ENCODE measurements at places on chromosomes 7 and 10.
A peak's percentile ranks its signal among the peaks of the same experiment; 100 is the strongest.

GRCh38 chr10:78924319-78925003 lies 144.3 kb upstream of the ZMIZ1 start:
- no peak for DNase-seq

DNA sequence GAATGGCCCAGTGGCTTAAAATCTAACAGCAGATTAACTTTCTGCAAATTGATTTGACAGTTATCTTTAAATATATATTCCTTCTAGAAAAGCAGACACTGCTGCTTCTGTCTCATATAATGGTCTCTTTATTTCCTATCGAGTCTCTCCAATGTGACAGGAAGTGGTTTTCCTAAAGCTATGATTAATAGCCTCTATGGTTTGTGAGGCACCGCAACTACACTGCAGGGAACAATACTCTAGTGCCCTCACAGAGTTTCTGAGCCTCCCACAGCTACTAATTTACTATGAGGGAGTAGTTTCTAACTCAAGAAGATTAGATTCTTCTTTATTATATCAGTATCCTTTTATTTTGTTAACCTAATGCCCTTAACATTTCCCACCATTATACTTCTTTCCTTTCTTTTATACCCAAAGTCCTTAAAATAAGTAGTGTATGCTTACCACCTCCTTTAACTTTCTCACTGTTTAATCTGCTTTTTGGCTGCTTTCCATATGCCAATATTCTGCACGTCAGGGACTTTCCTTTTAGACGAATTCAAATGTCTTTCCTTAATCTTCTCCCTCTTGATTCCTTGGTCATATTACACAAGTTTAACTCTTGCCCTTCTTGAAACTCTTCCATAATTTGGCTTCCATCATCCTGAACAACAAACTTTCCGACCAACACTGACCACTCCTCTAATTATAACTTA lies 23.8 kb upstream of the AHR start:
- no peak for DNase-seq

DNA sequence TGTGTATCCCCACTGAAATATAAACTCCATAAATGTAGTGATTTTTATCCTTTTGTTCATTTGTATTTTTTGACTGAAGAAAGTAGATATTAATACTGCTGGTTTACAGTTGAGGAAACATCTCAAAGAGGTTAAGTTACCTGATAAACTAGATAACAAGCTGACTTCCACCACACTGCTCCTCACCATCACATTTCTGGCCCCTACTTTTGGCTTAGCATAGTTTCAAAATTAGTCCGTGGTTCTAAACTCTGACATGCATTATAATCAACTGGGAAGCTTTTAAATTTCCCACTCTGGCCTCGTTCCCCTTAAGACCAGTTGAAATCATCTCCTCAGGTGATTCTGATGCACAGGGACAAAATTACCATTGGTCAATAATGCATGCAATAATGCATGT lies 43.5 kb downstream of the ANKIB1 start:
- no peak for DNase-seq

DNA sequence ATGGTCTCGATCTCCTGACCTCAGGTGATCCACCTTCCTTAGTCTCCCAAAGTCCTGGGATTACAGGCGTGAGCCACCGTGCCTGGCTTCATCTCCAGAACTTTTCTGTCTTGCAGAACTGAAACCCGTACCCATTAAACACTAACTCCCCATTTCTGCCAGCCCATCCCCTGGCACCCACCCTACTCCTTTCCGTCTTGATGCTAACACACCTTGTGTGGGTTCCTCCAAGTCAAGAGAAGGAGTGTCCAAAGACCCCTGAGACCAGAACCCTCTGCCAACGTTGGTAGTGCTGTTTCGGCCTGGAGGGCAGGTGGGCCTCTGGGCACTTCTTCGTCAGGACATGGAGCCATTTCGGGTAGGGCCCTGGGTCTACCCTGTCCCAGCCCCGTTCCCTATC lies 83.6 kb downstream of the MGMT start:
- no peak for DNase-seq

GRCh38 chr10:127649642-127650041 lies 87.3 kb upstream of the FOXI2 start:
- DNase-seq: no peak

GRCh38 chr7:82961240-82961639 lies 201.4 kb downstream of the PCLO start:
- DNase-seq: no peak

- DNase-seq: no peak
Observed at GRCh38 chr10:15735763-15736162, 16.0 kb upstream of the ITGA8 start.

DNA sequence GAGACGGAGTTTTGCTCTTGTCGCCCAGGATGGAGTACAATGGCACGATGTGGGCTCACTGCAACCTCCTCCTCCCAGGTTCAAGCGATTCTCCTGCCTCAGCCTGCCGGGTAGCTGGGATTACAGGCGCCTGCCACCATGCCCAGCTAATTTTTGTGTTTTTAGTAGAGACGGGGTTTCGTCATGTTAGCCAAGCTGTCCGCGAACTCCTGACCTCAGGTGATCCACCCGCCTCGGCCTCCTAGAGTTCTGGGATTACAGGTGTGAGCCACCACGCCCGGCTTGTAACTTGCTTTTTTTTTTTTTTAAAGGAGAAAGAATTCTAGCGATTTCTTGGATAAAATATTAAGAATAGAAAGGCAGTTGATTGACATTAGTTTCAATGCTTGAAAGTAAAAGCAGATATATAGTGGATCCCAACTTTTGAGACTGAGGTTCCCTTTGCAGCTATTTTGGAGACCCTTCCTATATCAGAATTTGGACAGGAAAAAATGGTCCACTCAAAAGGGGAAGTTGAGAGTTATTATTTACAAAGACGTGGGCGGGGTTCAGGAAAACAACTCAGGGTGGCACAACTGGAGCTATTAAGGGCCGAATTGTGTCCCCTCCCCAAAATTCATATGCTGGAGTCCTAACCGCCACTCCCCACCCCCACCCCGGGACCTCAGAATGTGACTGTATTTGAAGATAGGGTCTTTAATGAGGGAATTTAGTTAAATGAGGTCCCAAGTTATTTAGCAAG lies 1.3 kb upstream of the ERCC6 start:
- DNase-seq: no peak

GRCh38 chr7:55470261-55470660 lies 102.0 kb downstream of the VOPP1 start:
- DNase-seq: no peak

GRCh38 chr7:1919539-1920265 lies 249.6 kb downstream of the ELFN1 start:
- DNase-seq: no peak

DNA sequence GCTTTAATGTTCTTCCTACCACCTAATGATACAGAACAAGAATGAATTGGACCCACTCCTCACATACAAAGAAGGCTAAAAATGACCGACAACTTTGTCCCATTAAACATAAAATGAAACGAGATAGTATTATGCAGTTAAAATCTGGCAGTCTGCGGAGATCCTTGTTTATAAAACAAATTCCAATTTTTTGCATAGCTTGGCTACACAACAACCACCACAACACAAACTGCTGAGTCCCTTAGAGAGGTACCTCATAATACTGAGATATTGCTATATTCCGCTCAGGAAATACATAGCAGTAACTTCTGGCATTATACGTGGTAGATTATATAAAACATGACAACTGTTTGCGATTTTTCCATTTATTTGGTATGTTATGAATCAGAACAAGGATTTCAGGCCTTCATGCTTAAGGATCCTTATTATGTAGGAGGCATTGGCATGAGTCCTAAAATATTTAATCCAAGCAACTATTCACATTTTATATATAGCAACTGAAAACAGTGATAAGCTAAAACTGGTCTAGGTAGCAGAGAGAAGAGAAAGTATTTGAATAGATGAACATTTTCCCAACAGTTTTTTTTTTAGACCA lies 96.0 kb downstream of the ANK3 start:
- DNase-seq: no peak

GRCh38 chr7:34165927-34166550 lies 260.7 kb downstream of the BMPER start:
- no peak for DNase-seq

- DNase-seq: no peak
Observed at GRCh38 chr7:90607196-90607595, 11.1 kb downstream of the CDK14 start.

- no peak for DNase-seq
Observed at GRCh38 chr7:44121761-44122420, 1.5 kb downstream of the POLD2 start.

DNA sequence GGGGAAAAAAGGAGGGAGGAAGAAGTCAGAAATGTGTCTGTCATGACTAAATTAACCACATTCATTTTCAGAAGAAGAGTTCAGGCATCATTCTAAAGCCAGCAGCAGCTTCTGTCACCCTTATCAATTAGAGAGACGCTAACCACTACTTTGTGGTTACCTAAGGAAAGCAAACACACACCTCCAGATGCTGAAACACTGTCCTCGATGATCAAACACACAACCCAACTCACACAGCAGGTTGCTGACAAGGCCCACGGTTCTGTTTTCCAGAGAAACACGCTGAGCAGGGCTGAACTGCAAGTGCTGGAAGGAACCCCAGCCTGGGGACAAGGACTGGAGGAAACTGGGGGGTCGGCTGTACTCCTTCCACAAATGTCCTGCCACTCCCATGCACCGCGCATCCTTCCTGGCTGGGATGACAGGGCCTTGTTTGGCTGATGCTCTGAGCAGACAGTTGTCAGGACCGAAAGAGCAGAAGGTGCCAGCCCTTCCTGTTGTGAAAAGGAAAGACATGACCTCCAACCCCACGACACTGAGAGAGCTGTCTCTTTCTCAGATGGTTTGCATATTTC lies 36.6 kb downstream of the PRKCQ start:
- no peak for DNase-seq

- no peak for DNase-seq
Observed at GRCh38 chr7:157990226-157990880, 597.3 kb downstream of the PTPRN2 start.

- DNase-seq: peak; percentile 93
Observed at GRCh38 chr10:110336111-110336721, 31.5 kb upstream of the SMNDC1 start.

DNA sequence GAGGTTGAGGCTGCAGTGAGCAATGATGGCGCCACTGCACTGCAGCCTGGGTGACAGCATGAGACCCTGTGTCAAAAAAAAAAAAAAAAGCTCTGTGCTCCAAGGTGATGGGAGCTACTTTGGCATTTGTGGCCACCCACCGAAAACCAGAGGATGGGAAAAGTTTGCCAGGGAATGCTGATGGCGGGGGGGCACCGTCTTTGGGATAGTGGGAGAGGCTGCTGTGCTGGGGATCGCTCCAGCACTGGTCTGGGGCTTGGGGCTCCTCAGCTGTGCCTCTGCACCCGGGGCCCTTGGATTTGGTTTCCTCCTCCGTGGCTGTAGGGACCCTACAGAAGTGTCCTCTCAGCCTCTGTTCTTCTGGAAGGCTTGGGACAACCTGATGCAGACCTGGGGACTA lies 11.7 kb upstream of the RAMP3 start:
- DNase-seq: no peak

GRCh38 chr10:104807581-104808310 lies 166.7 kb downstream of the SORCS3 start:
- DNase-seq: no peak

DNA sequence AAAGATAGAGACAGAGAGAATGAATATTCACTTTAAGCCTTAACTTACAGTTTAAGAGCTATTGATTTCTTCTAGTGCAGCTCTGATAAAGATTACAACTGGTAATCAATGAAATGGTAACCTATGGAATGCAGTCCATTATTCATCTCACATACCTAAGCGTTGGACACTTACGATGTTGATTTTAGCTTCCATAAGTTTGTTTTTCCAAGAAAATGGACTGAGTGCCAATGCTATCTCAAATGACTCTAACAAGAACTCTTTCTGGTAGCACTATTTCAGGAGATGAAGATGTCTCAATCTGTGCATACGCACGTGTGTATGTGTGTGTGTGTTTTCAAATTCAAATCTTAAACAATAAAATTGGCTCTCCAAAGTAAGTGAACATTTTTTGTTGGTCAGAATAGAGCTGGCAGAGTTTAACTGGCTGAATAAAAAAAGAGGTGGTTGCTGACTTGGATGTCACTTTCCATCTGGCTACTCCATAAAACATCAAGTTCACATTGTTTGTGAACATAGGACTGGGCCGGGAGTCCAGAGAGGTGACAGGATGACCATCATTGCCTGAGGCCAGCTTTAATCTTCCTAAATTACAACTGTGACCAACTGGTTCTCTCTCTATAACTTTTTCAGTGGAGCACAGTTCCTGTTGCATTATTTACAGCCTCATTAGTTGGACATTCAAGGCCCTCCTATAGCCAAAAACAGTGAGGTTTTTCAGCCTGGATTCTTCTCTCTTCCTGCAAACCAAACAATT lies 106.9 kb upstream of the CSTF2T start:
- DNase-seq: no peak

DNA sequence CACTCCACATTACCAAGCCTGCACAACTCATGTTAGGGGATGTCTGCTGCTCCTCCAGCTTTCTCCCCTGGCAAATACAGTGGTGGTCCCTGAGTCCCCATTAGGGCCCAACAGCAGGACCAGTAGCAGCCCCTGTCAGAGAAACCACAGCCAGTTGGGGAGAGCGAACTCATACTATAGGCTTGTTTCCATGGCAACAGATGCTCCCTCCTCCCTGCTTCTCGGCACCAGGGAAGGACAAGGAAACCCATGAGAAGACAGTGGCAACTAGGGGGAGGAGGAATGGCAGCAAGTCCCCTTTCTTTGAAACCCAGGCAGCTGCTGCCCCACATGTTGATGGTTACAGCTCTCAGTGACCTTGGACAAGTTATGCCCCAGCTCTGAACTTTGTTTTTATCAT lies 326.4 kb downstream of the KCNMA1 start:
- no peak for DNase-seq

DNA sequence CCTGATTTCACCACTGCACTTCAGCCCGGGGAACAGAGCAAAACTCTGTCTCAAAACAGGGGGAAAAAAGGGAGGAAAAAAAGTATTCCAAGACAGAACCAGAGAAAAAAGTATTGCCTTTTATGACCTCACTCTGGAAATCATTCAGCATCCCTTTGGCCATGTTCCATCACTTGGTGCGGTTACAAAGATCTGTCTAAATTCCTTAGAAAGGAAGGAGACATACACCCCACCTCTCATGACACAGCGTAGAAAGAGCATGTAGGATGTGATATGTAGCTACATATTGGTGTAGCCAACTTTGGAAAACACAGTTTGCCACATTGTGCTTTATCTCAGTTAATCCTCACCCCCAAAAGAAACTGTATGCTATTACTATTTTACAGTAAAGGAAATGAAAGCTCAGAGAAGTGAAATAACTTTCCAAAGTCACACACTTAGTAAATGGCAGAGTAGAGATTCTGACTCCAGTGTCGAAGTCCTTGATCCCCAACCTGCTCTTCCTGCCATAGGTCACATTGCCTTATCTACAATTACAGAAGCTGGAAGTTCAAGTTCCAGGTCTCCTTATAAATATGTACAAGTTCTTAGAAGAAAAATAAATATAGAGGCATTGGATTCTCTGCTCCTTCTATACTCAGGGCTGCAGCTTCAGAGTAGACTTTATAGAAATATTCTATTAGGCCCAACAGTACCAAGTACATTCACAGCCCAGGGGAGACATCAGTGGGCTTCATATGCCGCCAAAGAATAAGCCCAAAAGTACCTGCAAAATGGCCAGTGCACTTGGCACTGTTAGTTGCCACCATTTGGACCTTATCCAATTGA lies 91.6 kb upstream of the KMT2E start:
- DNase-seq: no peak
